ENCODE measurements at places on chromosomes 3 and 15.

DNA sequence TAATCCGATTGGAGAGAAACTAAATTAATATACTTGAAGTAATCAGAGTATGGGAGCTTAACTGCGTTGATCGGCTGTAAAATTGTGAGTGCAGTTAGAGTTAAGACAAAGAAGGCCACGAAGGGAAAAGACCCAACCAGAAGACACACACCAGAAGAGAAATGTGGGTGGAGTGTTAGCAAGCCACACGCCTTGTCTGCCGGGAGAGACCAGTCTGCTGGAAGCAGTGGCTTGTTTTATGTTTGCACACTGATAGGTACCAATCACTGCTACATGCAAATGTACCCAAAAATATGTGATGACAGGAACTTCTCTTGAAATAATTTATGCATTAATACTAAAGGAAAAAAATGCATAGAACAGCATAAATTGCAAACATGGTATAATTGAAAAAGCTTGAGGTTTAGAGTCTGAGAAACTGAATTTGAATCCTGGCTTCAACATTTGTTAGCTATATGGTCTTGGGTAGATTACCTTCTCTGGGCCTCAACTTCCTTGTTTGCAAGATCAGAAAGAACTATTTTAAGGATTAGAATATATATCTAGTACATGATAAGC is 23.1 kb downstream of the EEFSEC start:
- DNase-seq, result no peak

- no peak for DNase-seq
Observed at GRCh38 chr3:195829897-195830254, 18.1 kb upstream of the MUC4 start.

- no peak for DNase-seq
Observed at GRCh38 chr3:159832024-159832423, 156.6 kb upstream of the IL12A start.

- DNase-seq, result no peak
Observed at GRCh38 chr3:10122724-10123123, 7.2 kb downstream of the BRK1 start.

- DNase-seq, result no peak
Observed at GRCh38 chr3:4950351-4950784, 28.9 kb upstream of the BHLHE40 start.

- no peak for DNase-seq
Observed at GRCh38 chr3:125019271-125019670, 36.5 kb downstream of the HEG1 start.

DNA sequence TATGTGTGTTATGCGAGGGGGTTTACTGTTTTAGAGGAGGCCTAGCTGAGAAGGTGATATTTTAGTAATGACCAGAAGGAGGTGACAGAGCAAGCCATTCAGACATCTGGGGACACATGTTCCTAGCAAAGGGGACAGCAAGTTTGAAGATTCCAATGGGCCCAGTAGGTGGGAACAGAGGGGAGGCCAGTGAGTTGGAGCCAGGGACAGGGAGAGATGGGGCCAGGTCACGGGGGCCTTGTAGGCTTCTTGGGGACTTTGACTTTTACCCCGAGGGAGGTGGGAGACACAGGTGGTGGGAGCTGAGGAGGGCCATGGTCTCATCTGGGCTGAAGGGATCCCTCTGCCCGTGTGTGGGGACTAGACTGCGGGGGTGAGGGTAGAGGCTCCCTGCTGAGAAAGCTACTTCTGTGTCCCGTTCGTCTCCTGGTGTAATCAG is 72.5 kb downstream of the MGLL start:
- DNase-seq, result no peak

Data from activated naive CD4-positive, alpha-beta T cell (primary cell).